ENCODE measurements at places on chromosomes 16 and 17.

- peak; percentile 73 for DNase-seq
These were observed 12.9 kb downstream of the ZNRF1 start for GRCh38 chr16:75011634-75012307.

DNA sequence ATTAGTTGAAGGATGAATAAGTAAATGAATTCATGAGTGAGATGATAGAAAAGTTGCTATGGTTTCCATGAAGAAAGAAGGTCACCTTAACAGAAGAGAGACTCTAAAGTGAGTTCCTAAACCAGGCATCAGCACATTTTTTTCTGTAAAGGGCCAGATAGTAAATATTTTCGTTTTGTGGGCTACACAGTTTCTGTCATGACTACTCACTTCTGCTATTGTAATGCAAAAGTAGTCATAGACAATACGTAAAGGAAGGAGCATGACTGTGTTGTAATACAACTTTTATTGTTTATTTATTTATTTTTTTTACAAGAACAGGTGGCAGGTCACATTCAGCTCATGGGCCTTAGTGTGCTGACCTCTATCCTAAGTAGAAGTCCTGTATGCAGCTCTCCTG is 426.1 kb upstream of the DYNLRB2 start:
- no peak for DNase-seq

GRCh38 chr16:78213751-78214150 is 114.3 kb downstream of the WWOX start:
- DNase-seq = no peak

- no peak for DNase-seq
These were observed 5.3 kb downstream of the TMEM106A start for GRCh38 chr17:43216762-43217613.
